Bone marrow (tissue), 2 donors: ENCODE measurements at places on chromosomes 5 and 9.

DNA sequence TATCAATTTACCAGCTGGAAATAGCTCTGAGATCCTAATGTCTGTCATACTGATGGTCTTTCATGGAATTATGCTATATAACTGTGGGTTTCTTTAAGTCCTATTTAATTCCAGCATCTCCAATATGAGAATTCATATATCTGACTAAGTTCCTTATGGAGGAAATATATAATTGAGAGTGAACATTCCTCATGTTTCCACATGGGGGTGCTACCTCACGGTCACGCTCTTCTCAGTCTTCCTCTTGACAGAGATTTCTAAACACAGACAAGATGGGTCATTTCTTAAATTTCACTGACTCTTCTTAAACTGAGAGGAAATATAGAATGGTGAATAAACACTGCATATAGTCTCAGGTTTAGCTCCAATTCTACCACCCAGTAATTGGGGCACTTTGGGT, 212.1 kb downstream of the SLF1 start:
- no peak for DNase-seq

DNA sequence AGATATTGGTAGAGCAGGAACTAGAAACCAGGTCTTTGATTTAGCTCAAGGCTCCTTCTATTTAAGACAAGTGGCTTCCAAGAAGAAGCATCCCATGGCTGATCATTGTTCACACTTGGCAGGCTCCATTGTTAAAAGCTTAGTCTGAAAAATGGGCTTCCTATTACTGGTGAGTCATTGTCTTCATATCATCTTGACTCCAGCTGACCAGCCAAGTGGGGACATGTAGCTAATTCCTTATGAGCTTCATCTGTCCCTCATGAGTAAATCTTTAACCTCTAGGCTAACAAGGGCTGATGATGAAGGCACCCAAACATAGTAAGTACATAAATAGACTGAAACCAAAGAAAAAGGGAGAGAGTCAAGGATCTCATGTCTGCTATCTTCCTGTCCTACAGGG, 530.3 kb upstream of the KLF4 start:
- DNase-seq: no peak

DNA sequence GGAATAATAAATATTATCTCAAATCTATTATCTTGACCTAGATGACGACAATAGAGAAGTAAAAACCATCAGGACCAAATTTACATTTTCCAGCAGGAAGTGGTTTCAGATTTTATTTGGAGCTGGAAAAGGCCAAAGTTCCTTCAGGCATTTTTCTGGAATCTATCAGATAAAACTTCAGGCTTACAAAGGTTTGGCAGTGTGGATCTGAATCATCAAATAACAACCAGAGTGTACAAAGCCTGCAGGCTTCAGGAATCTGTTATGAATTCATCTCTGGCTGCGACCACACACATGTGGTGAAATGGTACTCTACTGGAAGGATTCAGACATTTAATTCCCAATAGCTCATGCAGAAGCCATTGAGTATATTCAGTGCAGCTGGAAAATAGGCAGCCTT, 726.4 kb upstream of the GRAMD2B start:
- no peak for DNase-seq

- no peak for DNase-seq
These were observed 126.0 kb downstream of the WNK2 start for GRCh38 chr9:93309889-93310425.

DNA sequence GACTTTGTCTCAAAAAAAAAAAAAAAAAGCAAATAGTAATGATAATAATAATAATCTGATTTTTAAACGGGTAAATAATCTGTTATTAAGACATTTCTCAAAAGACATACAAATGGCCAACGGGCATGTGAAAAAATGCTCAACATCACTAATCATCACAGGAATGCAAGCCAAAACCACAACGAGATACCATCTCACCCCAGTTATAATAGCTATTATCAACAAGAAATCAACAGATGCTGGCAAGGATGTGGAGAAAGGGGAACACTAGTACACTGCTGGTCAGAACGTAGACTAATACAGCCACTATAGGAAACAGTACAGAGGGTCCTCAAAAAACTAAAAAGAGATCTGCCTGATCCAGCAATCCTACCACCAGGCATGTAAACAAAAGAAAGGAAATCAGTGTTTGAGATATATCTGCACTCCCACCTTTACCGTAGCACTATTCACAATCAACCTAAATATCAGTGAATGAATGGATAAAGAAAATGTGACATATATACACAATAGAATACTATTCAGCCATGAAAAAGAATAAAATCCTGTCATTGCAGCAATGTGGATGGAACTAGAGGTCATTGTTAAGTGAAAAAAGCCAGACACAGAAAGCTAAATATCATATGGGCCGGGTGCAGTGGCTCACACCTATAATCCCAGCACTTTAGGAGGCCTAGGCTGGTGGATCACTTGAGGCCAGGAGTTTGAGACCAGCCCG, 24.9 kb downstream of the VAV2 start:
- no peak for DNase-seq
